ENCODE measurements at places on chromosomes 12 and 14.
A peak's percentile ranks its signal among the peaks of the same experiment; 100 is the strongest.

DNA sequence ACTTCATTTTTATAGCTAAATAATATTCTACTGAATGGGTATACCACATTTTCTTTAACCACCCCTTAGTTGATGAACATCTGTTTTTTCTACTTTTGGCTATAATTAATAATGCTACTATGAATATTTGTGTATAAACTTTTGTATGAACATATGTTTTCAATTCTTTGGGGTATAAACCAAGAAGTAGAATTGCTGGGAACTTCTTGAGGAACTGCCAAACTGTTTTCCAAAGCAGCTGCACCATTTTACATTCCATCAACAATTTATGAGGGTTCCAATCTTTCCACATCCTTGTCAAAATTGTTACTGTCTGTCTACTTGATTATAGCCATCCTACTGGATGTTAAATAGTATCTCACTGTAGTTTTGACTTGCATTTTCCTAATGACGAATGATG lies 221.8 kb downstream of the PRKD1 start:
- DNase-seq: no peak

DNA sequence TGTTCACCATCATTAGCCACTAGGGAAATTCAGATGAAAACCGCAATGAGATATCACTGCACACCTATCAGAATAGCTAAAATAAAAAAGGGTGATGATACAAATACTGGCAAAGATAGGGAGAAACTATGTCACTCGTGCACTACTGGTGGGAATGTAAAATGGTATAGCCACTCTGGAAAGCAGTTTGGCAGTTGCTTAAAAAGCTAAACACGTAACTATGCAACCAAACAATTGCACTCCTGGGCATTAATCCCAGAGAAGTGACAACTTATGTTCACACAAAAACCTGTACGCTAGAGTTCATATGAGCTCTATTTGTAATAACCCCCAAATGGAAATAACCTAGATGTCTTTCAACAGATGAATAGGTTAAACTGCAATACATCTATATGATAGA lies 35.4 kb downstream of the GPR135 start:
- no peak for DNase-seq

GRCh38 chr12:99393763-99394162 lies 253.8 kb upstream of the GARIN6 start:
- DNase-seq: no peak

GRCh38 chr14:20539906-20540305 lies 20.9 kb downstream of the RNASE9 start:
- DNase-seq: no peak

GRCh38 chr14:94330857-94331256 lies 7.7 kb upstream of the SERPINA6 start:
- no peak for DNase-seq

- no peak for DNase-seq
These were observed 11.8 kb upstream of the EDDM3A start for GRCh38 chr14:20733684-20734429.

DNA sequence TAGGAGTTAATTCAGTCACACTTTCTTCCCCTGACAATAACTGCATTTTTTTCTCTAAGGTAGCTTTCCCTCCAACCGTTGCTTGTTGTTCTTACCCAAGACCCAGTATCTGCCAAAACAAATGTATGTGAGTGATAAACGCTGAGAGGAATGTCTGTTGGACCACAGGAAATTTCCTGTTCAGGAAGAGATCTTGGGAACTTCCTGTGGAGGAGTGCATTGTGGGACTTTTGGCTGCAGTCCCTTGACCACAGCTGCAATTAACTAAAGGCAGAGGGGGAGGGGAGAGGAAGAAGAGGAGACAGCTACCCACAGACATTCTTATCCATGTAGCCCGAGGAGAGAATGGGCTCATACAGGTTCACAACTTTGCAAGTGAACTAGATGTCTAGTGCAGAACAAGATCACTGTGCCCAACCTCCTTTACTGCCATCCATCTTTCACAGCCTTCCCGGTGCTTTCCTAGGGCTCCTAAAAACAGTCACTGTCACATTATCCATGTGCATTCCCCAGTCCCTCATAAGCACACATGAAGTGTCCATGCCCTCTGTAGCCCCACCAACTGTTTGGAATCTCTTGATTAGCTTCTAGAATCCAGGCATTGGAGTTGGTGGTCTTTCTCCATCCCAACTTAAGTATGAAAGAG lies 149.5 kb downstream of the ETV6 start:
- no peak for DNase-seq

- no peak for DNase-seq
These were observed 14.4 kb upstream of the MLXIP start for GRCh38 chr12:122064025-122064777.

GRCh38 chr14:64701660-64702059 lies 2.6 kb upstream of the PLEKHG3 start:
- no peak for DNase-seq

DNA sequence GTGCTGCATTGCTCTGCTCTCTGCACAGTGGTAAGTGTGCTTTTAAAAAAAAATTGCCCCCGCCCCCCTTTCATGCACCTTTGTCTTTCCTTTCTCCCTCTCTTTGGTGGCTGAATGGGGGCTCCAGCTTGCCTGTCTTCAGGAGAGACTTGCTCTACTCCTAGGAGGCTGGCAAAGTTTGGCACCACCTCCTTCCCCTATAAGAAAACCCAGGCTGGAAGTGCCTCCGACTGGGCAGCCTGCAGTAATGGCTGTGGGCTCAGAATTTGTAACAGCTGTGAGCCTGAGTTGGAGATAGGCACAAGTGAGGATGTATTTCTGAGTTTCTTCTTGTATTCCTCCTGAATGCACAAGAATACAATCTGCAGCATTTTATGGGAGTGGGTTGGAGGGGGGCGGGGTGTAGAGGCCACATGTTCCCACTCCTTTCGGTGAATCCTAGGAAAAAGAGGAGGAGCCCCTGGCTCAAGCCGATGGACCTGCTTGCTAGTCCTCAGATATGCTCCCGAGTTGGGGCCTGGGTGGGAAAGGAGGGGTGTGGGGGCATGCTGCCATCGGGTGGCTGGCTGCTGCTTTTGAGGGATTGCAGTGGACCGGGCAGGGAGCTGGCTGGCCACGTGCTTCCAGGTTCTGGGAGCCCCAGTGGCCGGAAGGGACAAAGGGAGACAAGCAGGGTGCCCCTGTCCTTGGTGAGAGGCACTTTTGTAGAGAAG lies 124.3 kb downstream of the TSPAN9 start:
- no peak for DNase-seq

DNA sequence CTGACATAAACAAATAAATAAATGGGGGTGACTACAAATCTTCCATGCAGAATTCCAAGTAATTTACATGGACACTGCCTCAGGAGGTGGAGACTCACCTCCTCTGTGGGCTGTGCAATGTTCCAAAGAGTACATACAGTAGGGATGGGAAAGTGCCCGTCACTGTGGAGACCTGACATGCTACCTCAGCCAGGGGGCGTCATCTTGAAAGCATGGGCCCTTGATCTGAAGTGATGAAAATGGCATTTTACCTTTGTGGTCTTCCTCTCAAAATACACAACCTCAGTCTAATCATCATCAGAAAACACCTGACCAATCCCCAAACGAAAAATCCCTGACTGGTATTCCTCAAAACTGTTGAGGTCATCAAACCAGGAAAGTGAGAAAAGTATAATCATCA lies 48.4 kb downstream of the ANAPC7 start:
- no peak for DNase-seq

- DNase-seq: no peak
These were observed 431.8 kb downstream of the SLC6A15 start for GRCh38 chr12:84480803-84481202.

DNA sequence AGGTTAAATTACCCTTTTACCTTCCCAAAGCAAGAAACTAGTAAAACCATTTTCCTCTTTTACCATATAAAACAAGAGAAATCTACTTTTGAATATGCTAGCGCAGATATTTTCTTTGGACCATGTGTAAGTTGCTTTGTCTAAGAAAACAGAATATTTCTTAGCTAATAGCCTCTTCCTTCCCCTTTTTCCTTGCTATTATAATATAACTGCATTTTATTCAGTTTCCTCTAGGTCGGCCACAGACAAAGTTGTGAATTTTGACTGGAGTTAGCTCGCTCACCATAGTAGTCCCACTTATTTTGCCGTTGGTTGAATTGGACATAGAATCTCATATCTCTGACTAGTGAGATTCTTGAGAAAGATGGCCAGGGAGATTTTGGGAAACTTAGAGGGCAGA lies 115.6 kb downstream of the PLEKHA5 start:
- no peak for DNase-seq

GRCh38 chr12:103627189-103627855 lies 40.2 kb downstream of the STAB2 start:
- no peak for DNase-seq

GRCh38 chr12:69274861-69275260 lies 35.5 kb downstream of the CPSF6 start:
- no peak for DNase-seq

DNA sequence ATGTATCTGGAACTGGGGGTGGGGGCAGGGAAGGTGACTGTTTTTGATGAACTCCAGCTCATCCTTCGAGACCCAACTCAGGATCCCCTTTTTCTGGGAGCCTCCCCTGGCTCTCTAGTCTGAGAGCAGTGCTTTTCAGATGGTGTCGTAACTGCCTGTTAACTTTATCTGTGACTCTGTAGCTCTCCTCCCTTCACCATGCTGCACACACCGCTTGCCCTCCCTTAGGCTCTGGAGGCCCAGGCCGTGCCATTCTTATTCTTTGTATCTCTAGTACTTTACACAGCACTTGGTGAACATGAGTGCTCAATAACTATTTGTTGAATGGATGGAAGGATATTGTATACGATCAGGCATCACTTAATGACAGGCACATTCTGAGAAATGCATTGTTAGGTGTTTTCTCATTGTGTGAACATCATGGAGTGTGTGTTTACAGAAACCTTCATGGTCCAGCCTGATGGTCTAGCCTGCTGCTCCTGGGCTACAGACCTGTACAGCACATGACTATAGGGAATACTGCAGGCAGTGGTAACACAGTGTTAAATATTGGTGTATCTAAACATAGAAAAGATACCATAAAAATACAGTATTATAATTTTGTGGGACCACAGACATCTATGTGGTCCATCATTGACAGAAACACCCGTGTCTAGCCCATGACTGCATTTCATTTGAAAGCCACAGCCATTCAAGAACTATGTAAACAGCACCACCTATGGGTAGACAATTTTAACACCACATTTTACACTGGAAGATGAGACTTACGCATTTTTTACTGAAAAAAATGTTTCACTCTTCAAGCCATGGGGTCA lies 91.8 kb downstream of the EML1 start:
- DNase-seq: no peak

DNA sequence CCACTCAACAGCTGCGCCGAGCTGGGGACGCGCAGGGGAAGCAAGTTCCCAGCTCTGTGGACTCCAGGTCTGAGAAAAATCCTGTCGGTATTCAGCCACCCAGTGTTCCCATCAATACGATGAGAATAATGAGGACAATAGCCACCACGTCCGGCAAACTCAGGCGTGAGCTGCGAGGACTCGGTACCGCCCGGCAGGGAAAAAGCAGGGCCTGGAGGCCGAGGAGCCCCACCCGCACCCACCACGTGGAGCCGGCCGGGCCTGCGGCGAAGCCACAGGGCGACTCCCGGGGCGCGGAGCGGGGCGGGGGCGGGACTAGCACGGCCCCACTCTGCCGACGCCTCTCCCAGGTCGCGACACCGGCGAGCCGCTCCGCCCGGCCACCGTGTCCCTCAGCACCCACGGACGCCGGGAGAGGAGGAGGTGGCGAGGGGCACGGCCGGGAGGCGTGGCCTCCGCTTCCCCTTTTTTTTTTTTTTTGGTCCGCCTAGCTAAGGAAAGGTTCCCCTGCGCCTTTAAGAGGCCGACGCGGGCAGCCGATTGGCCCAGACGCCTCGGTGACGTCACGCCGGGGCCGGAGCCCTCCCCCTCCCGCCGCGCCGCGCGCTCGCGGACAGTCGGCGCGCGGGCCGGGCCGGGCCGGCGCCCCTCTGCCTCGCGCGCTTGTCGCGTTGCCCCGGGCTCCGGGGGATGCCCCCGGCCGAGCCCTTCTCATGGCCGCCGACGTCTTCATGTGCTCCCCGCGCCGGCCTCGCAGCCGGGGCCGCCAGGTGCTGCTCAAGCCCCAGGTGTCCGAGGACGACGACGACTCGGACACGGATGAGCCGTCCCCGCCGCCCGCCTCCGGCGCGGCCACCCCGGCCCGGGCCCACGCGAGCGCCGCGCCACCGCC lies at the start of gene MLXIP:
Gene MLXIP, plus strand, starts transcription at position 616 of the 892 bp plus-strand sequence. Its CDS starts 98 bp downstream, at position 714.
- DNase-seq: peak; percentile 96

GRCh38 chr12:122489038-122489437 lies 11.7 kb downstream of the ZCCHC8 start:
- no peak for DNase-seq

DNA sequence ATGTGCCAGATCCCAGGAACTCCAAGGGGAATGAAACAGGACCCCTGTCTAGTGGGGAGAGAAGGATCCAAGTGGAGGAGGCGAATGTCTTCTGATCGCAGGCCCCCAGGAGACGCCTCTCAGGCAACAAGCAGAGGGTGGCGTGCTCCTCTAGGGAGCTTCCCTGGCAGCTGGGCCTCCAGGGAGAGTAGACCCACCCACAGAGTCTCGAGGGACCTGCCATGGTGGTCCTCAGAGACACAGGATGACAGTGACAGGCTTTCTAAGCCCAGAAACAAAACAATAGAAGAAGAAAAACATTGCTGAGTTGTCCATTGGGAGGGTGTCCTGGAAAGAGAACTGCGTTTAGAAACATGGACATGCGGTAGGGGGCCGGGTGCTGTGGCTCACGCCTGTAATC lies 140.6 kb upstream of the MAP1LC3B2 start:
- DNase-seq: no peak

DNA sequence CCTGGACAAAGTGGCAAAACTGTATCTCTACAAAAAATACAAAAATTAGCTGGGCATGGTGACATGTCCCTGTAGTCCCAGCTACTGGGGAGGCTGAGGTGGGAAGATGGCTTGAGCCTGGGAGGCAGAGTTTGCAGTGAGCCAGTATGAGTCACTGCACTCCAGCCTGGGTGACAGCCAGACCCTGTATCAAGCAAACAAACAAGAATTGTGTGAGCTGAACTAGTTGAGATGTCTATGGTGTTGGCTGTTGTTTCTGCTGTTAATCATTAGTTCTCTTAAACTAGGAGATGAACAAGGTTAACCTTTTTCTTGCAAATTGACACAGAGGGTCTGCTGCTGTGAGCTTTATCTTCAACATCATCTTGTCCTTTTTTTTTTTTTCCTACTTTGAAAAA lies 23.6 kb downstream of the RASSF3 start:
- DNase-seq: no peak

GRCh38 chr12:77696183-77696582 lies 134.5 kb upstream of the NAV3 start:
- no peak for DNase-seq

GRCh38 chr14:51547701-51548100 lies 104.0 kb upstream of the FRMD6 start:
- DNase-seq: no peak

GRCh38 chr14:85313560-85314207 lies 216.3 kb upstream of the FLRT2 start:
- no peak for DNase-seq

DNA sequence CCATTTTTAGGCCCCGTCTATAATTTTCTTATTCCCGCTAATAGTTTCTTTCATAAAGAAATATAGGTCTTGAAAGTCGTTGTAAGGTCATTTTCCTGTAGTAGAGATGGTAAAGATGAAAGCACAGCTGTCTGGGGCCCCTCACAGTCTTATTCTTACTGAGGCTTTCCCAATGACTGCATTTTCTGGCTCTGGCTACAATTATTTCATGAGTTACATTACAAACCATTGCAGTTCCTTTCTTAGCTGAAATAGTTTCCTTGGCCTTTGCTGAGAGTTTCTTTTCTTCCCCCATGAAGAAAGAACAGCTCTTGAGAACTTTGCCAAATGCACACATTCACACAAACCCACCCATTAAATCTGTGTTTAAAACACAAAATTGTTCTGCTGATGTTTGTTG lies 113.0 kb downstream of the DYRK2 start:
- DNase-seq: no peak

Data from chondrocyte (in vitro differentiated cells).